ENCODE measurements at places on chromosomes 2 and 18. TPM values are rescaled to one million over a fixed set of nuclear protein-coding genes. Genes with fewer than 3 reads are reported as not detected.

The CYTIP gene
- total RNA-seq, result 0.14 TPM

The PROM2 gene
- total RNA-seq, result 14.2 TPM

The IER3IP1 gene
- total RNA-seq, result 8.4 TPM

The KYNU gene
- not detected for total RNA-seq

The ABHD1 gene
- total RNA-seq, result 0.34 TPM

The CFAP210 gene
- 1.2 TPM for total RNA-seq

The PROKR1 gene
- 0.12 TPM for total RNA-seq

The DSC2 gene
- 94.1 TPM for total RNA-seq

The CTLA4 gene
- not detected for total RNA-seq

The MROH2A gene
- total RNA-seq, result not detected

The LAPTM4A gene
- 241 TPM for total RNA-seq

The SLC23A3 gene
- 2.8 TPM for total RNA-seq

The ZNF396 gene
- total RNA-seq, result 4.5 TPM

The FOSL2 gene
- total RNA-seq, result 42.5 TPM

The SELENOI gene
- 43.8 TPM for total RNA-seq

The SPC25 gene
- total RNA-seq, result 15.8 TPM

The TBR1 gene
- total RNA-seq, result not detected

The MAL gene
- not detected for total RNA-seq

The SCG2 gene
- total RNA-seq, result 163 TPM

The LDLRAD4 gene
- 3.4 TPM for total RNA-seq

The PHLPP1 gene
- 16.5 TPM for total RNA-seq

The SLC16A14 gene
- total RNA-seq, result 2.4 TPM

The KIAA2012 gene
- not detected for total RNA-seq

The KATNAL2 gene
- 6.1 TPM for total RNA-seq

The ARHGAP15 gene
- not detected for total RNA-seq

The GNAL gene
- total RNA-seq, result 10.5 TPM

The EGR4 gene
- 0.12 TPM for total RNA-seq

The DSG1 gene
- not detected for total RNA-seq

The CDH2 gene
- total RNA-seq, result 210 TPM

The ZNF892 gene
- total RNA-seq, result 18.0 TPM

The ZNF385B gene
- 5.5 TPM for total RNA-seq

The MSTN gene
- 0.38 TPM for total RNA-seq

The CYS1 gene
- 2.5 TPM for total RNA-seq

The DAW1 gene
- 0.42 TPM for total RNA-seq

The SIX3 gene
- total RNA-seq, result not detected

The MYL1 gene
- not detected for total RNA-seq

The DOCK10 gene
- 4.6 TPM for total RNA-seq

The SPATA3 gene
- total RNA-seq, result not detected

The DPP10 gene
- 44.6 TPM for total RNA-seq

The NYAP2 gene
- not detected for total RNA-seq

The FOXI3 gene
- 0.57 TPM for total RNA-seq

The TOGARAM2 gene
- 0.98 TPM for total RNA-seq

The TMEM198 gene
- total RNA-seq, result 8.2 TPM

The C2orf42 gene
- 21.0 TPM for total RNA-seq

The HES6 gene
- 64.7 TPM for total RNA-seq

The POTEI gene
- total RNA-seq, result 5.6 TPM

The LOXL3 gene
- 23.4 TPM for total RNA-seq

The RGPD5 gene
- 107 TPM for total RNA-seq

The LCT gene
- total RNA-seq, result 0.19 TPM

The CHST10 gene
- total RNA-seq, result 22.1 TPM
